NCI-H226 (cell line): ENCODE measurements at places on chromosomes 3 and 15.

GRCh38 chr15:89629829-89630228, 25.4 kb downstream of the KIF7 start:
- DNase-seq: no peak

DNA sequence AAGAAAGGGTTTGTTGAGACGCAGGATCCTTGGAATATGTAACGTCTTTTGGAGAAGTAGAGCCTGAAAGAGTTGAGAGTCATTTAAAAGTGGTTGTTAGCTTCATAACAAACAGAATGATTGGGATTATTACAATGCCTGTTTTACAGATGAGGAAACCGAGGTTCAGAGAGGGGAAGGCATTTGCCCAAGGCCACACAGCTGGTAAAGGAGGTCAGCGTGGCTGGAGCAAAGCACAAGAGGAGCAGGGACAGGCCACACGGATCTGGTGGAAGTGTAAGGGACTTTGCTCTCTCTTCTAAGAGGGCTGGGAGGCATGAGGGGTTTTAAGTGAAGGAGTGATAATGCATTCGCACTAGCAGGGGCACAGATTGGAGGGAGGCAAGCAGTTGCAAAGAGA, 6.2 kb upstream of the OXTR start:
- no peak for DNase-seq

DNA sequence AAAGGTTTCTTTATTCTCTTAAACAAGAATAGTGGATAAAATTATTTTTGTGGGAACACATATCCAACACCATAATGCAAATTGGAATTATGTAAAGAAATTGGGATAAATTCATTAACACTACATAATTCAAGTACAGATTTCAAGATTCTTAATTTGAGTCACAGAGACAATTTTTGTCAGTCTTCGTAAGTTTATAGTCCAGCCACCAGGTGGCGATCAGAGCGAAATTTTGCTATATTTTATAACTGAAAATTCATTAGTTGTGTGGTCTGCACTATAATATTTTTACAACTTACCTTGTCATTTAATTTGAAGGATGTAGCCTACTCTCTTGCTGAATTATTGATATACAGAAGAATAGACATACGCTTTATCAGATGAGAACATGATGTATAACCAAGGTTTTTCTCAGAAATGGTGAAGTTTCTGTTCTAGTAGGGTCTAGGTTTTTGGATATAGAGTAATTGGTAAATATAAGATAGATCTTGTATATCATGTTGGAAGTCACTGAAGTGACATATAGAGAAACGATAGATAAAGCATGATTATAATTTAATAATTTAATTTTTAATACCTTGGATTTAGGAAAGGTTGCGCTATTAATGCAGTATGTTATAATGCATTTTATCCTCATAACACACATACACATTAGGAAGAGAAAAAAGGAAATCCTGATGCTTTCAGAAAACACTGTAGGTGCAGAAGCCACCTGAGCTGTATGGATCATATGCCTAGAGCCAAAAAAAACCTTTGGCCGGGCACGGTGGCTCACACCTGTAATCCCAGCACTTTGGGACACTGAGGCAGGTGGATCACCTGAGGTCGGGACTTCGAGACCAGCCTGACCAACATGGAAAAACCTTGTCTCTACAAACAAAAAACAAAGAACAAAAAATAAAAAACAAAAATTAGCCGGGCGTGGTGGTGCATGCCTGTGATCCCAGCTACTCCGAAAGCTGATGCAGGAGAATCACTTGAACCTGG, 31.7 kb downstream of the PLSCR4 start:
- no peak for DNase-seq

DNA sequence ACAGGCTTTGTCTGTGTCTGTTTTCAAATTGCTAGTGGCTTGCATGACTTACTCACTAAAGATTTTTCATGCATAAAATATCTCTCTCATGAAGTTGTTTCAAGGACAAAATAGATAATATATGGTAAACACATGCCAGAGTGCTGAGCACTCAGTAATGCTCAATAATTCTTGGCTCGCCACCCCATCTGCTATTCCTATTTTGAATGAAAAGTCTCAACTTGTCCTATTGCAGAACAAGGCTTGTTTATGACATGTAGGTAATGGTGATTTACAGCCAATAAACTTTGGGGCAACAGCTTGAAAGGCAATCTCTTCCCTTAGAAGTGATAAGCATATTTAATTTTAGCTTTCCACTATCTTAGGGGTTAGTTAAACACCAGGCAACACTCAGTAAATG, 789.0 kb upstream of the ROBO1 start:
- peak; percentile 3 for DNase-seq

DNA sequence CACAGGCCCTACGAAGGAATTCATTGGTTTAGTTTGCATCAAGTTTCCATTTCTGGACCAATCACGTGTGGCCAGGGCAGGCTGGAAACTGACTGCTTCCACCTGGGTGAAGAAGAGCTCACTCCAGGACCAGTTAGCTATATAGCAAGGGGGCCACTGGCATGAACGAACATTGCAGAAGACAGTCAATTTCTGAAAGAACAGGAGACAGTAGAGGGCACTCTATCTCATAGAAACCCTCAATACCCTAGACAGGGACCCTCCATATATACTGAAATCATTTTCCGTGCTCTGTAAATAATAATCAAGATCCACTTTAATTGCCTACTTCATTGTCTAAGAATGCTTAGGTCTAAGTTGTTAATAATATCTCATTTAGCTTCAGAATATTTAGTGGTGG, 215.6 kb downstream of the CADPS start:
- DNase-seq: no peak

DNA sequence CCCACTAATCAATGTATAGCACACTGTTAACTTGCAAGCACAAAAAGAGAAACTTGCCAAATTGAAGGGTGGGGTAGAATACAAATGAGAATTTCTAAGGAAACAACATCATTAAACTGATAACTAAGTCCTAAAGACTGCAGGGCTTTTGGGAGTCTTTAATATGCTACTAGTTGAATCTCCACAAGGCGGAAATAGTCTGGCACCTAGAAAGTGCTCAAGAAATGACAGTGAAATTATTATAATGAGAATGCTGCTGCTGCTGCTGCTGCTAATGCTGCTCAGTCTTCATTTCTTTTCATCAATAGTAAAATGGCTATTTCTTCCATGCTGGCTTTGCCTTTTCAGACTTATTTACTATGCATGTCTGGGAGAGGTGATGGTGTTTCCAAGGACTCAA, 91.8 kb downstream of the BTD start:
- DNase-seq: no peak

DNA sequence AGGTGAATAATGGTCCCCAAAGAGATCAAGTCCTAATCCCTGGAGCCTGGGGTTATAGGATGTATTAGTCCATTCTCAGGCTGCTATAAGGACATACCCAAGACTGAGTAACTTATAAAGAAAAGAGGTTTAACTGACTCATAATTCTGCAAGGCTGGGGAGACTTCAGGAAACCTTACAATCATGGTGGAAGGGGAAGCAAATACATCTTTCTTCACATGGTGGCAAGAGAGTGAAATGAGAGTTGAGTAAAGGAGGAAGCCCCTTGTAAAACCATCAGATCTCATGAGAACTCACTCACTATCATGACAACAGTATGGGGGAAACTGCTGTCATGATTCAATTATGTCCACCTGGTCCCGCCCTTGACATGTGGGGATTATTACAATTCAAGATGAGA, 142.9 kb upstream of the ANKRD28 start:
- DNase-seq: no peak

GRCh38 chr3:119768668-119769393, 13.1 kb upstream of the NR1I2 start:
- no peak for DNase-seq
